ENCODE measurements at places on chromosomes 7 and 10. TPM values are rescaled to one million over a fixed set of nuclear protein-coding genes. Genes with fewer than 3 reads are reported as not detected.

The ZNF783 gene
- total RNA-seq = 15.5 TPM

The MCMBP gene
- total RNA-seq = 90.8 TPM

The OLAH gene
- total RNA-seq = 0.31 TPM

The CRYGN gene
- 0.21 TPM for total RNA-seq

DNA sequence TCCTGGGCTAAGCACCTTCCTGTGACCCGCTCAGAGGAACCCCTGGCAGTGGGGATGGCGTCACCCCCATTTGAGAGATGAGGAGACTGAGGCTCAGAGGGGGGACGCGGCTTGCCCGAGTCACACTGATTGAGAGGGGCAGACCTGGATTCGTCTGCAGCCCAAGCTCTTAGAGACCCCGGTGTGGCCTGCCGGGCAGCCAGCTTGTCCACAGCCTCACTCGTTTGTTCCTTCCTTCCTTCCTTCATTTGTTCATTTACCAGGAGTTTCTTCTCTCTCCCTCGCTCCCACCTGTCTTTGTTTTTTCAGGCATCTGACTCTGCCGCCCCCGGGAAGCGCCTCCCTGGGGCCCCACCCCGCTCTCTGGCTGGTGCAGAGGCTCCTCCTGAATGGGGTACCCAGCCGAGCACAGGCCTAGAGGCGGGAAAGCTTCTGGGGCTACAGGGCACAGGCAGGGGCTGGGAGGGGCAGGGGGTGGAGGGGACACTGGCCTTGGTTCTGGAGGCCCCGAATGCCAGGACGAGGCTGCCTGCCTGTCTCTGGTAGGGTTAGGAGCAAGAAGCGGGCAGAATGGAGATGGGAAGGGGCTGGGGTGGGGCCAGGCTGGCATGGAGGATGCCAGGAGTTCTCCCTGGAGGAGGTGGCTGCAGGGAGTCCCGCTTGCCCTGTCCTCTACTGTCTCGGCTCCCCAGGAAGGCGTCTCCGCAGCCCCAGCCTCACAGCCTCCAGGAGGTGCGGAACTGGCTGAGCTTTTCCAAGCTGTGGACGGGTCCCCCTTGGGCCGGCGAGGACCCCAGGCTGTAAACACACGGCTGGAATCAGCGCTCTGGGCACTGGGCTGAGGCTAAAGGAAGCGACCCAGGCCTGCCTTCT lies 91.6 kb downstream of the UNCX start:
- DNase-seq = no peak

The FAM204A gene
- 63.5 TPM for total RNA-seq

DNA sequence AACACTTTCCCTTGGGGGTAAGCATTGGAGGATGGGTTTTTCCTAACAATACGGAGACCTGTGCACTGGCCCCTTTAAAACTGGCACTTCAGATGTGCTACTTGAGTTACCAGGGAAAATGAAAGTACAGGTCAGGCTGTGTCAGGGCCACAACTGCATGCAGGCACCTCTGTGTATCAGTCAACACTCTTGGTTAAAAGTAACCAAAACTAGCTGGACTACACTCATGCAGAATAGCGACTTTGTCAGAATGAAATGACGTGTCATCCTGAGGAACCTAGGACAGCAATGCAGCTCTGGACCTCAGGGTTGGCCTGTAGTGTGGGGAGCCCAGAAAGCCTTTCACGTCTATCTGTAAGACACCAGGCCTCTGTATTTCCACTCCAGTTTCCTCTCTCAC lies 33.8 kb upstream of the SMKR1 start:
- peak; percentile 13 for DNase-seq

DNA sequence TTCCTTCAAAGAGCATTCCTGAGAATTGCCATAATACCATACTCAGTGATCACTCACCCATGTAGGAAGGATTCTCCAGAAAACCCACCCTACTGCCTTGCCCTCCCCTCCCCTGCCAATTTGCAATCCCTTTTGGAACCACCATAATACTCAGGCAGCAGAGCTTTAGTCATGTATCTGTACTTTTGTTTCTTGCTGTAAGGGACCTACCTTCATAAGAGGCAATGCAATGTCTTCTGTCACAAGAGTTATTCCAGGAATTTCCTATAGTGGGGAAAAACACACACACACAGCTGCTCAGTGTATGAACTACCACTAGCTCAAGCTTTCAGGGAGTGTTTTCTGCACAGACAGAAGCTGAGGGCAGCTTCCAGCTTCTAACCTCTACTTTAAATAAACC lies 67.0 kb downstream of the GSAP start:
- DNase-seq = no peak

GRCh38 chr10:124517461-124517860 lies 55.8 kb downstream of the LHPP start:
- DNase-seq = no peak

- no peak for DNase-seq
Observed at GRCh38 chr7:74653686-74654181, 3.8 kb upstream of the GTF2I start.

- DNase-seq = no peak
Observed at GRCh38 chr10:21379143-21379542, 146.3 kb downstream of the SKIDA1 start.

DNA sequence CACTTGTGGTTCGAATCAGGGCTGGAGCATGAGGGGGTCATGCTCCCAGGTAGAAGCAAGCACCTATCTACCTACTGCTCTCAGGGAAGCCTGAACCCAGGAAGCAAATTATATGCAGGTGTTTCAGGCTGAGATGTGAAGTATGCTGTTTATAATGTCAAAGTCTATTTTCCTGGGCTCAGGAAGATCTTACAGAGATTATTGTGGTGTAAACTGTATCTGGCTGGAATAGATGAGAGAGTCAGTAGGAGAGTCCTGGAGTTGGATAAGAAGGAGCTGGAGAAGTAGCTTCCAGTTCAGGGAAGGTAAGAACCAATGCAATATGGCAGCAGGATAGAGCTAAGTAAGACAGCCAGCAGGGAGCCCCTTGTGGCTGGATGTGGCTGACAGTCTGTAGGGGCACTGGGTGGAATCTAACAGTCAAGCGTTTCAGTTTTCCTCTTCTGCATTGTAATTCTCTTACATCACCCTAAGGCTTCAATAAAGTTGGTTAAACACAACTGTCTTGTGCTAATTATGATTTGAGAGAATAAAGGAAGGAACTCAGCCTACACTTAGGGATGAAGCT lies 105.9 kb upstream of the EEPD1 start:
- no peak for DNase-seq

The PNLIPRP1 gene
- total RNA-seq = not detected

- DNase-seq = no peak
Observed at GRCh38 chr10:7903851-7904250, 85.5 kb downstream of the TAF3 start.

GRCh38 chr7:7565746-7566650 lies 686 bp upstream of the MIOS start:
- no peak for DNase-seq

The C10orf120 gene
- total RNA-seq = not detected

The C10orf88 gene
- total RNA-seq = 8.3 TPM

GRCh38 chr10:108187408-108188012 lies 1023.0 kb upstream of the SORCS1 start:
- DNase-seq = no peak

The IFIT1B gene
- total RNA-seq = not detected

The SLC26A3 gene
- not detected for total RNA-seq

- no peak for DNase-seq
Observed at GRCh38 chr7:84629216-84629615, 434.6 kb upstream of the SEMA3A start.

DNA sequence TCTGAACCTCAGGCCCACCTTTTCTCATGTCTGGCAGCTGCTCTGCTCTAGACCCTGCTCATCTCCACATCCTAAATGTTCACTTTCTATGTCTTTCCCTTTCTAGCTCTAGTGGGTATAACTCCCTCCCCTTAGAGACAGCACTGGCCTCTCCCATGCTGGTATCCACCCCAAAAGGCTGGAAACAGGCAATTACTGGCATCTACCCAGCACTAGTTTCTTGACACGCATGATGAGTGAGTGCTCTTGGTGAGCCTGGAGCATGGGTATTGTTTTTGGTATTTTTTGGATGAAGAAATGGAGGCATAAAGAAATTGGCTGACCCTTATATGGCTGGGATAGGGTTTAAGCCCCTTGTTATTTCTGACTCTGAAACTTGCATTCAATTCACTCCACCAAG lies 156.0 kb downstream of the EGFR start:
- no peak for DNase-seq

- no peak for DNase-seq
Observed at GRCh38 chr10:92826504-92826903, 21.8 kb upstream of the EXOC6 start.

DNA sequence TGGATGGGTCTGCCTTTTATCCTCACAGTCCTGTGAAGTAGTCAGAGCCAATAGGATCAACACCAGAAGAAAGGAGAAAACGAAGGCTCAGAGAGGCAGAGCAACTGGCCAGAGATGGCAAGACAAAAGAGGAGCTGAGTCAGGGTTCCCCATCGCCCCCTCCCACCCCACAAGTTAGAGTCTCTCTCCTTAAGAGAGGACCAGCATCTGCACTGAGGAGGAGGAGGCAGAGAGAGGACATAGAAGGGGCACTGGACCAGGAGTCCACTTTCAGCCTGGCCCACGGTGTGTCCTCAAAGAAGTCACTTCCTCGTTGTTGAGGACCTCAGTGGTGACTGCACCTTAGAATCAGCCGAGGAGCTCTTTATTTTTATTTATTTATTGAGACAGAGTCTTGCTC lies 11.6 kb downstream of the SPOCK2 start:
- no peak for DNase-seq

DNA sequence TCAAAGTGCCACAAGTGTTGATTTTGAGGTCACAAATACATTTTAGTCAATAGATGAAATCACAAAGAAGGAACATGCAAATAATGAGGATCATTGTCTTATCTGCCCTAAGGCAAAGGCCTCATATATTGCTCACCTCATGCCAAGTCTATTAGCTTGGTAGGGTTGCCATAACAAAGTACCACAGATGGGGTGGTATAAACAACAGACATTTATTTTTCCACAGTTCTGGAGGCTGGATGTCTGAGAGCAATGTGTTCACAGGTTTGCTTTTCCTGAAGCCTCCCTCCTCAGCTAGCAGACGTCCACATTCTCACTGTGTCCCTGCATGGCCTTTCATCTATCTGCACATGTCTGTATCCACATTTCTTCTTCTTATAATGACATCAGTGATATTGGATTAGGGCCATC lies 59.6 kb downstream of the RELN start:
- DNase-seq = no peak

DNA sequence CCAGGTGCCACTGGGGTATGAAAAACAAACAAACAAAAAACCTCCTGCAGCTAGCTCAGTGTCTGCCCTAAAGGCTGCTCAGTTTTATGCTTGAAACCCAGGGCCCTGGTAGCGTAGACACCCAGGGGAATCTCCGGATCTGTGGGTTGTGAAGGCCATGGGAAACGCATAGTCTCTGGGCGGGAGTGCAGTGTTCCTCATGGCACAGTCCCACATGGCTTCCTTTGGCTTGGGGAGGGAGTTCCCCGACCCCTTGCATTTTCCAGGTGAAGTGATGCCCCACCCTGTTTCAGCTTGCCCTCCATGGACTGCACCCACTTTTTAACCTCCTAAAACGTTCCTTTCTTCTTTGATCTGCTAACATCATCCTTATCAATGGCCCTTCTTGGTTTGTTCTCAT lies 56.0 kb downstream of the AHR start:
- no peak for DNase-seq

- DNase-seq = no peak
Observed at GRCh38 chr10:5538446-5538845, 13.7 kb downstream of the CALML3 start.

GRCh38 chr7:136036336-136036735 lies 59.2 kb upstream of the MTPN start:
- no peak for DNase-seq

The TDRD1 gene
- total RNA-seq = 0.76 TPM

DNA sequence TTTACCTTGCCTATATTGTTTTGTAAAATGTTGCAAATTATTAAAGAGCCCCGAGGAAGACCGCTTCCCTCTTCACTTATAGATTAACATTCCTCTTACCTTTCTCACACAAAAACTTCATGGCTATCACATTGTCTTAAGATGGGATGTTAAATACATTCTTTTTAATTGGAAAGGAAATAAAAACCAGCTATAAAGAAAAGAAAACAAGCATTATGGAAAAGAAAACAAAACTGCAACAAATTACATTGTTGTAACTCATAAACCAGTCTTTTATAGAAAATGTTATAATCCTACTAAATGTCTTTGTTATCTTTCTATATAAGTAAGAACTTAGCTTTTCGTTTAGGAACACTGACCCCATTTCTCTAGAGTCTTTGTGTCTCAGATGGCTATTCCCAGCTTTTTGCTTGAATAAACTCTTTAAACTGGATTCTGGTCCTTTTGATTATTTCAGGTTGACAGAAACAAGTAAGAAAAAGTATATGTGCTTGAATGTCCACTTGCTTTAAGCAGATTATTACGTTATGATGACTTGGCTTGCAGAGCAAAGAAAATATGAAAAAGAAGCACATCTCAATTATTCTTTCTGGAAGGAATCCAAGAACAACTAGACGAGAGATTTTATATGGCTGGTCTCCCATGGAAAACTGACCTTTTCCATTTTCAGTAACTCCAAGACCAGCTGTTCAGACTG lies 128.2 kb downstream of the AKR1D1 start:
- no peak for DNase-seq

- DNase-seq = peak; percentile 57
Observed at GRCh38 chr7:130929896-130930659, 196.1 kb upstream of the KLF14 start.

DNA sequence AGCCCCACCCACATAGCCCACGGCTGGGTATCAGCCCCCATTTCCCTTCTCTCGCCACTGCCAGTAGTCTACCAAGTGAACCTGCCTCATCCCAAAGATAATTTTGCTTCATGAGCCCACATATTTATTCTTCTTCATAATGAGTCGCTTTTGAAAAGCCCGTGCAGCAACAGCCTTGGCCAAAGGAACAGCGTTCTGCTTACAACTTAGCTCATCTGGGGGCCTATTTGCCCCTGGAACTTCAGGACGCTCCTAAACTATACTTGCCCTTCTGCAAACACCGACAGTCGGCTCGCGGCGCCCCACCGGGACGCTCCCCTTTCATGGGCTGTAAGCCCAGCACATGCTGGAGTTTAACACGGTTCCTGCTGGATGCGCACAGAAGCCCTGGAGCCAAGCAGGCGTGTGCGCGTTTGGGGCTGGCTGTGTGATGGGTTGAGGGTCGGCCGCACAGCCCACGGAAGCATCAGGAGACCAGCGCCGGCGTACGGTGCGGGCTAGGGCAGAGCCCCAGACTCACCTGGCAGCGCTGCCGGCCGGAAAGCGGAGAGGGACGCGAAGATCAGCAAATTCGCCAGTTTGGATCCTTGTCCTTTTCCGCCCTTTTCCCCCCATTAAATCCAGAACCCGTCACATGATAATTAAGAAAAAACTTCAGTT lies 370 bp downstream of the TMEM60 start:
- no peak for DNase-seq
